ENCODE measurements at places on chromosomes 12 and 14.
A peak's percentile ranks its signal among the peaks of the same experiment; 100 is the strongest.

DNA sequence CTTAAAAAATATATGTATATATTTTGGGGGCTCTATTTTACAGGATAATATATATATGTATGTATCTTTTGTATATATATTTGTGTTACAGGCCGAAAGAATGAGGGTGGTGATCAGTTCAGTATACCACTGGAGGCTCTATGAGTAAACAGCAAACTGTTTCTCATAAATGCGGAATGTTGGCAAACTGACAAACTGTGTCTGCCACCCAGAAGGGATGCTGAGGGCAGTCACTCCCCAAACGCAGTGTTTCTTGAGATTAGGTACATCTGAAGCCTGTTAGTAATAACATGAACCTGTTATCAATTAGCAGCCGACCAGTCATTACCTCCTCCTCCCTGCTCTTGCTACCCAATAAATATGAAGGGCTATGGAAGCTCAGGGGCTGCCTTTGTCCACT lies 20.8 kb downstream of the TNFAIP2 start:
- DNase-seq = no peak

- no peak for DNase-seq
Observed at GRCh38 chr12:124758266-124759220, 105.1 kb downstream of the SCARB1 start.

- DNase-seq = no peak
Observed at GRCh38 chr12:17304503-17305347, 698.8 kb upstream of the LMO3 start.

- DNase-seq = no peak
Observed at GRCh38 chr14:95256002-95256775, 63.5 kb downstream of the CLMN start.

DNA sequence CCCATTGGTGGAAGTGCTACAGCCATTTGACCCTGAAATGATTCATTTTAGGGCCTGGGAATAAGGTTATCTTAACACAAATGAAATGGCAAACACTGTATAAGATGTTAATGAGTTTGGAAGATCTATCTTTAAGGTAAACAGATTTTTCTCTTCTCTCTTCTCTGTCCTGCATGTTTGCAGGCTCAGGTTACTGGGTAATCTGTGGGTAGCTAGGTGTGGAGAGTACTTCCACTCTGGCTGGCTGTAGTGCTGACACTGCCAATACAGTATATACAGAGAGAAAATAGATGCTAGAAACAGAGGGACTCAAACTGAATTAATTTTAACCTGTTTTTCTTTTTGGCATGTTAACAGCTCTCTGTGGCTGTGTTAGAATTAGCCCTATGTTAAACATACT lies 84.6 kb downstream of the SLC38A6 start:
- peak; percentile 99 for DNase-seq

- DNase-seq = no peak
Observed at GRCh38 chr14:35963209-35963608, 137.1 kb downstream of the BRMS1L start.

- DNase-seq = no peak
Observed at GRCh38 chr14:57657487-57657886, 163.8 kb upstream of the CCDC198 start.

DNA sequence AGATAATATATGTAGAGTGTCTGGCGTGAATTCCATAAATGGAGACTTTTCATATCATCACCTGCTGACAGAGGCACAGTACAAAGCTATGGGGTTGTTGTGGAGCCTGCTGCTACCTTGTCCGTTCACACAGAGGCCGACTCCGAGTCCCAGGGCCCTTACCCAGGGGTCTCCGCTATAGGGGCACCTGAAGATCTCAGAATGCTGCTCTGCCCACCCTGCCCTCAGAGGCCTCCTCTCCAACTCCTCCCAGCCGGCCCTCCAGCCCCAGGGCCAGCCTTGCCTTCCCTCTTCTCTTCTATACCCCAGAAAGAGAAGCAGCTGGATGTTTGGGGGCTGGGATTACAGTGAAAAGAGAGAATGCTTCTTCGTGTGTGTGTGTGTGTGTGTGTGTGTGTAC lies 21.3 kb downstream of the NCKAP5L start:
- DNase-seq = no peak

GRCh38 chr12:53564278-53564677 lies 57.0 kb upstream of the NPFF start:
- no peak for DNase-seq

DNA sequence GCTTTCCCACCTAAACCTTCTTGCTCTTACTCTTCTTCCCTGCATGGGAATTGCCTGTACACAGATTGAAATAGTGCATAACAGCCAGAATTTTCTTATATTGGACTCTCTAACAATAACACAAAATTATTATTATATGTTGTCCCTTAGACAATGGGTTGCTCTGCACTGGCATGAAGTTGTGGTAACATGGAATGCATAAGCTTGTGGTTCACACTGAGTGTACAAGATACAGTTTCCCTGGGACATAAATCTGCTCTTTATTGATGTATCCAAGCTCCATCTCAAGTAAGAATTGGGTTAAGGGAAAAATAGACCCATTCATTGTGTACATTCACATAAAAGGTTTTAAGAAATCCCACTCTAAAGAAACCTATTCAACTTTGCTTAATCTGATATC lies 114.4 kb upstream of the NTF3 start:
- DNase-seq = no peak

- no peak for DNase-seq
Observed at GRCh38 chr12:83432176-83432719, 745.5 kb downstream of the TMTC2 start.

GRCh38 chr12:49033611-49034285 lies 15.2 kb upstream of the PRKAG1 start:
- DNase-seq = no peak

DNA sequence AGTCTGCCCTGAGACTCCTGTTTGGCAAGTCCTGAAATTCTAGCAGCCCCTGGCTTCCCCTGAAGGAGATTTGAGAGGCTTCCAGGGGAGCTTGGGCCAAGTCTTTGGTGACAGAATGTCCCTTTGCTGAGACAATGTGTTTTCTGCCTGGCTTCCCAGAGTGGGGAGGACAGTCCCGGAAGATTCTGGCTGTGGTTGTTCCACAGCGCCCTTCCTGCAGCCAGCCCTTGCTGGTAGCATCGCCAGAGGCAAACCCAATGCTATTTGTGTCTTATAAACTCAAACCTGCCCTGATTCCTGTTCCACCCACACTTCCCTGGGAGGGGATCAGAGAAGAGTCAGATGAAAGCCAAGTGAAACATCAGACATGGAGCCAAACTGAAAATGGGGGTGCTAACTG lies 56.4 kb upstream of the OAS1 start:
- no peak for DNase-seq

DNA sequence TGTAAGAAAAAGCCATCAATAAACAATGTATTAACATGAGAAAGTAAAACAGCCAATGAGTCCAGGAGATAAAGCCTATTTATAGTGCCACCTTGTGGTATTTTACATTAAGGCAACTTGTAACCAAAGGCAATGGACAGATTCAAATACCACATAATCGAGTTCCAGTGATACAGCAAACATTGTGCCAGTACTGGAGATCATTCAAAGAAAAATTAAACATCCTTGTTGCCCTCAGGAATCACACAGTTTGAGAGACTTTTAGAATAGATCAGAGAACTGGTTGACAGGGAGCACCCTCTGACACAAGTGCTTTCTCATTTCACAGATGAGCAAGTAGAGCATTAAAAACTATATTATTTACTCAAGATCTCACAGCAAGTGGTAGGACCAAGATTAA lies 98.1 kb downstream of the DDHD1 start:
- DNase-seq = peak; percentile 67

DNA sequence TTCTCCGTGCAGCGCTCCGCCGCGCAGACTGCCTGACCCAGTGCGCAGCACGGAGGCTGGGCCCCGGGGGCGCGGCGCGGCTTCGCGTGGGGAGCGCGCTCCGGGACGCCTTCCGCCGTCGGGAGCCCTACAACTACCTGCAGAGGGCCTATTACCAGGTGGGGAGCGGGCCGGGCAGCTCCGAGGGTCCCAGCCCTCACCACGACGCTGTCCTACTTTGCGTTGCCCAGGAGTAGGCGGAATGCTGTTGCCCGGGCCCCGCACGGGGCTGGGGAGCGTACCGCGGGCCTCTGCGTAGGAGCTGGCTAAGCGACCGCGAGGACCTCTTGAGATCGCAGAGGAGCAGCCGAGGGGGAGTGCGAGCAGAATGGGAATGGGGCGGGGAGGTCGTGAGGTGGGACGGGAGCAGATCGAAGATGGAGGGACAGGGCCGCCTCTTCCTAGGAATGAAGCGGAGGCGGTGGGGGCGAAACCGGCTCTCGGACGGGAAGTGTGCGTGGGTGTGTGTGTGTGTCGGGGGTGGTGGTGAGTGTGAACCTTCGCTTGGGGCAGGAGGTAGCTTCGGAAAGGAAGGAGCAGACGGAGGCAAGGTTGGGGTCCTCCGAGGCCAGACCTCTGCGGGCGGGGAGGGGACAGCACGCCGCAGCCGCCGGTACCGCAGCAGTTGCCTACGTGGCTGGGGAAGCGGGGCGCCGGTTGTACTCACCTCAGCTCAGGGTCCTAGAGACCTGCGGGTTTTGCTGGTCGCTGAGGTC lies 751 bp downstream of the P3H3 start:
- DNase-seq = no peak

- DNase-seq = no peak
Observed at GRCh38 chr14:29717901-29718300, 209.7 kb downstream of the PRKD1 start.

DNA sequence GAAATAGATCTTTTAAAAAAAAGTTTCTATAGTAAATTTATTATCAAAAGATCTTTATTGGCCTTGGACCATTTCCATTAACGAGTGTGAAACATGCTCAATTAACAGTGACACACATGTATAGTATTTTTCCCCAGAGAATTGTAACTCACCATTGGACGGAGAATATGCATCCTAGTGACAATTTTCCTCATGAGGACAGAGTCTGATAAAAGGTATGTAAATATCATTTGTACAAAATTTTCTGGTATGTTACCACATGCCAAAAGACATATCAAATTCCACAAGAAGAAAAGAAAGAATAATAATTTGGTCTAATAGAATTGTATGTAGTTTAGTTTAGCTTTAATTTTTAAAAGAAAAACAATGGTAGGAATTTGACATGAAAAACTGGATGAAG lies 1096.0 kb upstream of the FLRT2 start:
- DNase-seq = no peak

- no peak for DNase-seq
Observed at GRCh38 chr12:6554168-6555017, 1.4 kb downstream of the IFFO1 start.

DNA sequence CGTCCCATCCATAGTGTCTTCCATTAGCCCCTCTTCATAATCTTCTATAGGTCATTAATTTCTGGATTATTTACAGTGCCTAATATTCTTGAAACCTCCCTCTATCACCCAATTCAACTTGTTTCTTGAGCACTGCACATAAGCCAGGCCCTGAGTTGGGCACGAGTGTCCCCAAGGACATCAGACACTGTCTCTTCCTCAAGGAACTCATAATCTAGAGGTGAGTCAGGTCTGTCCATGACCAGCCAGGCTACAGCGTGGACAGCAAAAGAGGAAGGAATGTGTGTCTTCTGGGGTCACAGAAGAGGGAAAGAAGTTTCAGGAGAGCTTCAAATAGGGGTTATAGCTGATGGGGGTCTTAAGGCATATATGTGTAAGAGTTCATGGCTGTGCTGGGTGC lies 12.5 kb downstream of the SPTB start:
- DNase-seq = no peak

DNA sequence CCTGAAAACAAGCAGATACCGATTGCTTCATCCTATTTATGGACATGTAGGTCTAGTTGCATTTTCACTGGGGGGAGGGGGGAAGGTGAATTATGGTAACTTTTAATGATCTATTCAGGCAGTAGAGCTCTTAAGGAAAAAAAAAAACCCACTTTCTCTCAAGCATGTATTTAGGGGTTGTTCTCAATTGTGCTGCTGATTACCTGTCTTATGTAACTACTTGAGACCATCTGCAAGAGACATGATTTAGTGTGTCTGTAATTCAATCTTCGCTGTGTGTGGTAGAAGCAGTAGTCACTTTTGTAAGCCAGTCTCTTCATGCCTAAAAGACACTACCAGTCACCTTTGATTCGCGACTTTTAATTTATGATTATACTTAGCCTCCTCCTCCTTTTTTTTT lies 8.9 kb downstream of the CALM1 start:
- DNase-seq = no peak

DNA sequence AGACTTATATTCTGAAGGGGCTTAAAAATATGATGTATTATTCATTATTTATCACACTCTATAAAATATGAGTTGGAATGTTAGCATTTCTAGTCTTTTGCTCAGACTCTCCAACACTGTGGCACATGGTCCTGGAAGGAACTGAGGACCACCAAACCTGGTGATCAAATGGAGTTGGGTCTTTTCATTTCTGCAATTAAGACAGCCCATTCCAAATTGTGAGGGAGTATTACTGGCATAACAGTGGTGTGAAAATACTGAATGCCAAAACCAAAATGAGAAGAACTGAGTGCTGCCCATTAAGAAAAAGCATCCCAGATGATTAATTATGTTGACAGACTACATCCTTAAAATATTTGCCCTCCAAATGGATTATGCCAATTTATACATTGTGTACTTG lies 90.8 kb downstream of the NPAS3 start:
- no peak for DNase-seq

DNA sequence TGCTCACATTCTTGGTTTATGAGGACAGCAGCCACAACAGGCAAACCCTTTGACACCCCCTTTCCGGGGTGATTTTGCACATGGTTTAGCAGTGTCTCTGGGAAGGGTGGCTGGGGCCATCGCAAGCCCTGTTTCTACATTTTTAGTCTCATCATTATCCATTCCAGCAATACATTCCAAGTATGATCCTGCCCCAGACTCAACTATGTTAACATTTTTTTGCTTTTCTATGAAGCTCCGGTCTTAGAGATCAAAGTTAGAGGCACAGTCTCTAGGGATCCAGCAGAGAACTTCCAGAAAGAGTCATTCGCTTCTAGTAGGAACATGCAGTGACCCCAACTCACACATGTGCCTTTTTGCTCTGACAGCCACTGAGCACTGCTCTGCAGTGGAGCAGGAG lies 130.9 kb downstream of the TBX5 start:
- no peak for DNase-seq

GRCh38 chr14:85438481-85438942 lies 91.4 kb upstream of the FLRT2 start:
- DNase-seq = no peak

- DNase-seq = no peak
Observed at GRCh38 chr14:96827290-96827689, 30.1 kb downstream of the VRK1 start.

DNA sequence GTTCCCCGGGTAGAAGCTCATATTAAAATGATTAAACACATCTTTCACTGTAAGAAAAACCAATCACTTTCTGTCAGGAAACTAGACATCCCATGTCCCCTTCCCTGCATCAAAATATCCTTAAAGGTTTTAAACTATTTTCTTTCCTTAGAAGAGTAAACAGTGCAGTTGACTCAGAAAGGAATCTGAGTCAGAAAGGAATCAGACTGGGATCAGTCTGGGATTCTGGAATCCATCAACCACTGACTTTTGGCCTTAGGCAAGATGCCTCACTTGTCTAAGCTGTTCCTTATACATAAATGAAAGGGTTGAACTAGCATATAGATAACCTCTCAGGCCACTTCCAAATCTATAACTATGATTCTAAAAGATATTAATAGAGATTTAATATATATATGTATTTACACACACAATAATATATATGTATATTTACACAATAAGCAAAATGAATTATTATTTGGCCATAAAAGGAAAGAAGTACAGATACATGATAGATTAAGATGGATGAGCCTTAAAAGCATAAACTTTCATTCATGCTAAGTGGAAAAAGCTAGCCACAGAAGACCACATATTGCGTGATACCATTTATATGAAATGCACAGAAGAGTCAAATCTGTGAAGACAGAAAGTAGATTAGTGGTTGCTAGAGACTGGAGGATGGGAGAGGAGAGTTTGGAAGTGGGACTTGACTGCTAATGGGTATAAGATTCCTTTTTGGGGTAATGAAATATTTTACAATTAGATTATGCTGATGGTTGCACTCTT lies 114.4 kb downstream of the SLC38A1 start:
- DNase-seq = no peak
